ENCODE measurements at places on chromosomes 11 and 22.

DNA sequence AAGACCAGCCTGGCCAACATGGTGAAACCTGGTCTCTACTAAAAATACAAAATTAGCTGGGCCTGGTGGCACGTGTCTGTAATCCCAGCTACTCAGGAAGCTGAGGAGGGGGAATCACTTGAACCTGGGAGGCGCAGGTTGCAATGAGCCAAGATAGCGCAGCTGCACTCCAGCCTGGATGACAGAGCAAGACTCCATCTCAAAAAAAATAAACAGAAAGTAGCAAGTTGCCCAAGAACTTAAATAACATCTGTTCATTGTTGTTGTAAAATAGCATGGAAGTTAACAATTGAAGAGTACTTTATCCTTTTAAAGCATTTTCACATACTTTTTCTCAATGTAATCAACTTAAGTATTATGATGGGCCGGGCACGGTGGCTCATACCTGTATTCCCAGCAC, 5.7 kb downstream of the AMBRA1 start:
- DNase-seq, result no peak

DNA sequence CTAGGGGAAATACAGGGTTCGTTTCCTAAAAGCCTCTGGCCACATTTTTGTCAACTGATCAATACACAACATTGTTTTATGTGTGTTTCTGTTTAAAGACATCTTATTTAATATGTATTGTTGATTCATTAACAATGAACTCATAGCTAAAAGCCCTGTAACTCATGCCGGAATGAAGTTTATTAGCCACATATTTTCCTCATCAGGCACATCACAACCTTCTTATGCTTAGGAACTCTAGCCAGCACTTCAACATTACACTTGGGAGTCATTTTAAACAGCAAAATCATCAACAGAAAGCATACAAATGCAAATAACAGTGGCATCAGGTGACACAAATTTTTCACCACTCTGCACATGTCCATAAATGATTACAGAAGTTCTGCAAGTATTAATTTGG, 15.1 kb upstream of the BLID start:
- no peak for DNase-seq

GRCh38 chr11:47564933-47565339, 463 bp upstream of the PTPMT1 start:
- no peak for DNase-seq

DNA sequence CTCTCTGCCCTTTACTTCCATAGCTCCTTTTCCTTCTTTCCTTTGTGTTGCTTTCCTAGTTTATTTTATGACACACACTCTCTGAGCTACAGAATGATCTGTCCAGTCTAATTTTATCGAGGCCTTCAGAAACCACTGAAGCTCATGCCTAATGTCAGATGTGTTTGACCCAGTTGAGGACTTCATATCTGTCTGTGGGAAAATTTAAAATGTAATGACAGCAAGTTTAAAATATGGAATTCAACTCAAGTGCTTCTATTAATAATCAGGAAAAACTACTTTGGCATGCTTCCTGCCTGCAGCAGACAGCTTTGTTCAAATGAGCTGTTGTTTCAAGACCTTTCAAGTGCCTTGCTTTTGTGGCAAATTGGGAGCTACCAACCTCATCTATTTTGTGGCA, 261.8 kb upstream of the MTNR1B start:
- DNase-seq, result no peak

- no peak for DNase-seq
Observed at GRCh38 chr11:78690352-78690987, 115.8 kb upstream of the NARS2 start.

- DNase-seq, result no peak
Observed at GRCh38 chr11:122673701-122674100, 18.2 kb downstream of the UBASH3B start.

DNA sequence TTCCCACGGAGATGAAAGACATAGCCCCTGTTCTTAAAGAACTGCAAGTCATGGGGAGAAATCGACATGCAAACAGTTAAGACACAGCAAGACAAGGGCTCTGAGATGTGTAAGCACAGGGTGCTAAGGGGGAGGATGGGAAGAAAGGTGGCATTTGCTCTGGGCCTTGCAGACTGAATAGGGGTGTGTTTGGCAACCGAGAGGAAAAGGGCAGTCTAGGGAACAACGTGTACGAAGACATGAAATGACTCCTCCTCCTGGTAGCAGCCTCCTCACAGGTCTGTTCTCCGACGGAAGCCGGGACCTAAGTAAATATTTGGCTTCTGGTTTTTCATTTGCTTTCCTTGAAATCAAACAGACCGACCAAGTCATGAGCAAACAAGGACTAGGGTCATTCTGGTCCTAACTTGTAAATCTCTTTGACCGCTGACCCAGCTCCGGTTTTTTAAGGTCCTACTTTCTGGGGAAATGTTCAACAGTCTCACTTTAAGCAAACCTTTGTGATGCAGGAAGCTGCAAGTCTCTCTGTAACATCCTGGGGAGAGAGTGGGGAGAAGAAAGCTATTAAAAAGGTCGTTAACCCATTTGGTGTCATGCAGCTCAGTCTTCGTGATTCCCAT, 19.7 kb downstream of the NNMT start:
- no peak for DNase-seq

- DNase-seq, result no peak
Observed at GRCh38 chr11:129894278-129895125, 876 bp downstream of the NFRKB start.

DNA sequence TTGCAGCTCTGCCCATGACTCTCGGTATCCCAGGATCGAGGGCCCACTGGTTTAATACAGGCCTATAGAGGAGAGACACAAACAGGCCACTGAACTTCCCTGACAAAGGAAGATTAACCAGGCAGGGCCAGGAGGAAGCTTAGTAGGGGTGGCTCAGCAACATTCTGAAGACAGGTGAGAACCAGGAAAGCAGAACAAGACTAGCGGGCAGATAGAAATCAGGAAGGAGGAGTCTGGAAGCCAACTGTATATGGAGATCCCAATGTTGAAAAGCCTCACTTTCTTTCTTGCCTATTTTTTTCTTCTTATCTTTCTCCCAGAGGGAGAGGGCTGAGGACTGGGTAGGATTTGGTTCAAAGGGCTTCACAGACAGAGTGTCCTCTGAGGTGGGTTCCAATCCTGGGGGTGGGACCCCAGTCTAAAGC, 5.4 kb downstream of the PI4KA start:
- no peak for DNase-seq

- no peak for DNase-seq
Observed at GRCh38 chr11:128607819-128608218, 20.5 kb upstream of the ETS1 start.

GRCh38 chr11:63277345-63277943, 34.0 kb upstream of the SLC22A25 start:
- no peak for DNase-seq

GRCh38 chr11:71485063-71485399, 32.0 kb downstream of the NADSYN1 start:
- no peak for DNase-seq

- no peak for DNase-seq
Observed at GRCh38 chr11:133601641-133602040, 69.3 kb upstream of the OPCML start.

DNA sequence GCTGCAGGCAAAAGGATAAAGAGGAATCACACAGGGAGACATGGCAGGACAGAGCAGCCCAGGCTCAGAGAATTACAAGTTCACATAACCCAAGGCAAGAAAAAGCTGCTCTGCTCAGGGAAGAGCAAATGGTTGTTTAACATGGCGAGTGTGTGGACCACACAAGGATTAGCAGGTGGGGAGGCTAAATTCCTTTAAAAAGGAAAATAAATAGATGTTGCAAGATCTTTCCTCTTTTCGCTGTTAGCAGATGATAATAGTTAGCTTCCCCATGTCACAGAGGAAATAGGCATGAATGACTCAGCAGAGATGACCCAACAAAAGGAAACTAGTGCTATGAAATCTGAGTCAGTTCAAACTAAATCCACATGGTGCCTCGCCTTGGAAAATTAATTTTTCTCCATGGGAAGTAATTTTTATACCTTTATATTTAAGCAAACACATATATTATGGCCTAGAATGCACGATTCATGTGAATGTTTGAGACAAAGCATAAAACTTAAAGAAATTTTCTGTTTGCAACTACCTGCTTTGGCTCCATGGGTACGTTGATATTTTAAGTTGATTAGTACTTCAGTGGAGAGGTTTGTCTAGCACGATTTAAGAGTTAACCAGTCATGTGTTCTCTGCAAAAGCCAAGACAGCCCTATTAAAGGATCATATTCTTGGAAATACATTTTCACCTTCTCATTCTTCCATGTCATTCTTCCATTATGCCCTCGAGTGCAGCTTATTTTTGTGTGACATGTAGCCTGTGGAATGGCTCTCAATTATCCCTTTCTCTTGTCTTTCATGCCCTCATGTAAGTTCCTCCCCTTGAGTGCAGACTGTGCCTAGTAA, 38.5 kb upstream of the FJX1 start:
- DNase-seq, result no peak

GRCh38 chr22:37627545-37627944, 11.9 kb upstream of the SH3BP1 start:
- no peak for DNase-seq

DNA sequence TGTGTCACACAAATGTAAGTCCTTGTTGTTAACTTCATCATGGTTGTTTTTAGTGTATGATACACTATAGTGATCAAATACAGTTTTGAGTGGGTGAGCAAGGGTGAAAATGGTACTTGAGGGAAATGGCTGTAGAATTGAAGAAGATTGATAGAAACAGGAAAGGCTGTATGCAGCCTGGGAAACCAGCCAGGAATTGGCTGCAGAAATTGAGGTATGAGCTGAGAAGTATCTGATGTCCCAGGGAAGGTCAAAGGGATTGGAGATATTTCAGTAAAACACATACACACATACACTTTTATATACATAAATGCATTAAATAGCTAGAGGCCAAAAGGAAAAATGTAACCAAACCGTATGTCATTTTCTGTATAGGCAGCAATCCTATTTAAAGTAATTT, 13.1 kb upstream of the YAP1 start:
- DNase-seq, result no peak

DNA sequence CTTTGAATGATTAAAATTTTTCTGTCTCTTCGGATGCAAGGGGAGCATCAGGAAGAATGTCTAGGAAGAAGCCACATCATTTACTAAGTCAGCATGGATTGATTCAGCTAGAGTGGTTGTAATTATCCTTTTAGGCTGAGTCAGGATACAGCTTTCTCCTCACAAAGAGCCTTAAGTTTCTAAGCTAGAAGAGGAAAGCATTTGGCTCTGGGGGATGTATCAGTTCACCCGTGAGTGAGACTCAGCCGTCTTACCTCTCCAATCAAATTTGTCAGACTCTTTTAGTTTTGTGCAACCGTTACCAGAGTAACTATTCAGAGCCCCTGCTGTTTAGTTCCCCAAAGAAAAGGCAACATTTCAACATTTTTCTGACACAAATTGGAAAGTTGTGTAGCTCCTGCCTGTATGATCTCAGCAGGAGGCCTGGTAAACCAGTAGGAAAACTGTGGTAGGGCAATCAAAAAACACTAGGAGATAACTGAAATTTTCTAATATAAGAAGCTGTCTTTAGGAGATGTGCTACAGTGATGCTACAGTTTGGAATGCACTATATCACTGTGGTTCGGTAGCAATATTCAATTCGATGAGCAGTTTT, 432.4 kb upstream of the LUZP2 start:
- no peak for DNase-seq

DNA sequence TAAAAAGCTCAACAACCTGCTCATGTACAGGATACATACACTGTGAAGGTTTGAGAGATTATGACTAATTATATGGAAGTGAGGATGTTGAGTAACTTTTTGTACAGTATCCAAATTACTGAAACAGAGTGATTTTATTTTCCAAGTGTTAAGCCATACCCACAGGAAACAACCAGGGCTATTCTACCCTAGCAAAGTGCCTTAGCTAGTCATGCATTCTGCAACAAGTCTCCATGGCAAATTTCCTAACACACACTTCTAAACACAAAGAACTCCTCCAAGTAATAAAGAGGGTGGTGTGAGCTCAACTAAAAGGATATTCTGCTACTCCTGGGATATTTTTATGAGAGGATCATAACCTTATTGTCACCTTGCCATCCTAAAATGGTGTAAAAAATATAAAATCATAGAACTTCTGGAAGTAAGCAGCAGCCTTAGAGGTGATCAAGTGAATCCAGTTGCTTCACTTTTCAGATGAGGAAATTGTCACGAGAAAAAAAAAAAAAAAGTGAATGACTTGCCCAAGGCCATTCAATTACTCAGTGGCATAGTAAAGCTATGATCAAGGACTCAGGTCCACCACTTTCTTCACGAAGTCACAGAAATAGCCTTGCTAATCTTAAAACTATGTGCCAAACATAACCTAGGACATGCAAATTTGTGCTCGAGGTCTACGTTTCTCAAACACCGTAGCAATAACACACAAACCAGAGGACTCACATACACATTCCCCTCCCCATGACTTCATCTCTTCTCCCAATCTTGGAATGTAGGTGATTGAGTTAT, 4.2 kb downstream of the LGR4 start:
- no peak for DNase-seq

DNA sequence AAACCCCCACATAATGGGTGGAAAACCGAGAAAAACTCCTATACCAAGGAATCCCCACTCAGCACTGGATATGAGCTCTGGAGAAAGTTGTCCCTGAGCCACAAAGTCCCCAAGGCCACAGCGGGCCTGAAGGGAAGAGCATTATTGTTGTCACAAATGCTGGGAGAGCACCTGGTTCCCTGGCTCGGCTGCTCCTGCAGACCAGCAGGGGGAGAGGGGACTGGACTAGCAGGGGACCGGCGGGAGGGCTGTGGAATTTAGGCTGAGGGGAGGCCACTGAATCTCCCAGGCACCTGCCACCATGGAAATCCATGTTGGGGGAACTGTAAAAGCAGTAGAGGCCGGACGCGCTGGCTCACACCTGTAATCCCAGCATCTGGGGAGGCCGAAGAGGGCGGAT, 7.0 kb downstream of the PC start:
- no peak for DNase-seq

DNA sequence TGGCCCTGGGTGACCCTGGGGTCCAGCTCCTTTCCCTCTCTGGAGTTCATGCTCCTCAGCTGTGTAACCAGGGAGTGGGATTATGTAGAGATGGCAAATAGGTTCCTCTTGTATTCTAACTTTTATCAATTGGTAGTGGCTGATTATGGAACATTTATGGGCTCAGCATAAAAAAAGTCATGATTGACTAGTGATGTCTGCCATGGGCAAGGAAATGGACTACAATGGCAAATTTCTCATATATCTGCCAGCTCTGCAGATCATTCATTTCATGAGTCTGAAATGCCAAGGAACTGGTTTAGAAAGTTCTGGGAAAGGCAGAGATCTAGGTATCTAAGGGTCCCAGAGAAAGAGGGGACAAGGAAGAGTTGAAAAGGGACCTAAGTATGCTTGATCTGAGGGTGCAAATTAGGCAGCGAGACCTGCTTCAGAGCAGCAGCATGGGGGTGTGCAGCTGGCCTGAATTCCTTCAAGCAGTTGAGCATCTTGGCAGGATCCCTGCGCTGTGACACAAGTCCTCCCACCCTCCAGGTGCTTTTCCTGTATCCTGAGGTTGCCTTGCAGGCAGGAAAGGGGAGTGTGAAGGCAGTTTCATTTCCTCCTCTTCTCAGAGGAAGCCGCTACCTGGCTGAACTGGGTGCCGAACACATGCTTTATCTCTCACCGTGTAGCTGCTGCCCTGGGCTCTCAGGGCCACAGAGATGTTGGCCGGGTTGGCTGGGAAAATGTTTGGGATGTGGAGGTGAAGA, 10.4 kb downstream of the SLC15A3 start:
- no peak for DNase-seq

All from activated CD8-positive, alpha-beta memory T cell treated with anti-CD3 and anti-CD28 coated beads for 1 hour (primary cell).